ENCODE measurements at places on chromosomes 6 and 20.

GRCh38 chr6:28643017-28643740, 117.5 kb downstream of the GPX5 start:
- DNase-seq: peak; percentile 31

DNA sequence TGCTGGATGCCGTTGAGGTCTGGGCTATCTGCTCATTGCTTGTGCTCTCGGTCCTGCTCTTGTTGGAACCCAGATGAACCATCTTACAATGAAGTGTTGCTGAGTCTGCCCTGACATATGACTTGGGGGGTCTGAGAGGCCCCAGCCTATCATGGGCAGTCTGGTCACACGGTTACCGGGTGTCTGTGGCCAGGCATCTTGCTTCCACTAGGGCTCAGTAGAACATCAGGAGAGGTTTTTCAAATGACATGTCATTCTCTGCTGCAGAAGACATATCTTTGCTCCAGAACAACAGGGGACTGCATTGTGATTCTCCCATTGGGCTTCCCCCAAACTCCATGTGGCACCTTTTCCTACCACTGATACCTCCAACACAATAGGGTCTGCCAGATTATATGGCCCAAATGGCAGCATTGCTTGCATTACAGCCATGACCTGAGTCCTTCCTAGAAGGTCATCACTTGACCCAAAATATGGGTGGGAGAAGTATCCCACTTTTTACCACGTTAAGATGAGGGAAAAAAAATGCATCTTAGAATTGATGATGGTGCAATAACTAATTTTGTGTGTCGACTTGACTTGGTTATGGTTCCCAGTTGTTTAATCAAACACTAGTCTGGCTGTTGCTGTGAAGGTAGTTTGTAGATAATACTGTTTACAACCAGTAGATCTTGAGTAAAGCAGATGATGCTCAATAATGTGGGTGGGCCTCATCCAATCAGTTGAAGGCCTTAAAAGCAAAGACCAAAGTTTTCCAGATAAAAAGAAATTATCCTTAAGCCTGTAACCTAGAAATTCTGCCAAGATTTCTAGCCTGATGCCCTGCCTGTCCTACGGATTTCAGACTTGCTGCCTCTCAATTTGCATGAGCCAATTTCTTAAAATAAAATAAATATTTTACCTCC, 241.0 kb downstream of the QKI start:
- no peak for DNase-seq

DNA sequence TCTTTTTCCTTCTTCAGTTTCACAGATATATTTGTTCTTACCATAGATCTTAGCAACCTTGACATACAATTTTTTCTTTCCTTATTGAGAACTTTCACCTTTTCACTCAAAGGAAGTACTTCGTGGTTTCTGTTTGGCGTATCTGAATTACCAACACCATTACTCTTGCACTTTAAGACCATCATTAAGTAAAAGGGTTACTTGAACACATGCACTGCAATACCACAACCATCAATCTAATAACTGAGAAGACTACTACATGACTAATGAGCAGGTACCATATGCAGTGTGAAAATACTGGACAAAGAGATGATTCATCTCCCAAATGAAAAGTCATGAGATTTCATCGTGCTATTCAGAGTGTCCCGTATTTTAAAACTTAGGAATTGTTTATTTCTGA, 21.7 kb upstream of the SENP6 start:
- DNase-seq: no peak

DNA sequence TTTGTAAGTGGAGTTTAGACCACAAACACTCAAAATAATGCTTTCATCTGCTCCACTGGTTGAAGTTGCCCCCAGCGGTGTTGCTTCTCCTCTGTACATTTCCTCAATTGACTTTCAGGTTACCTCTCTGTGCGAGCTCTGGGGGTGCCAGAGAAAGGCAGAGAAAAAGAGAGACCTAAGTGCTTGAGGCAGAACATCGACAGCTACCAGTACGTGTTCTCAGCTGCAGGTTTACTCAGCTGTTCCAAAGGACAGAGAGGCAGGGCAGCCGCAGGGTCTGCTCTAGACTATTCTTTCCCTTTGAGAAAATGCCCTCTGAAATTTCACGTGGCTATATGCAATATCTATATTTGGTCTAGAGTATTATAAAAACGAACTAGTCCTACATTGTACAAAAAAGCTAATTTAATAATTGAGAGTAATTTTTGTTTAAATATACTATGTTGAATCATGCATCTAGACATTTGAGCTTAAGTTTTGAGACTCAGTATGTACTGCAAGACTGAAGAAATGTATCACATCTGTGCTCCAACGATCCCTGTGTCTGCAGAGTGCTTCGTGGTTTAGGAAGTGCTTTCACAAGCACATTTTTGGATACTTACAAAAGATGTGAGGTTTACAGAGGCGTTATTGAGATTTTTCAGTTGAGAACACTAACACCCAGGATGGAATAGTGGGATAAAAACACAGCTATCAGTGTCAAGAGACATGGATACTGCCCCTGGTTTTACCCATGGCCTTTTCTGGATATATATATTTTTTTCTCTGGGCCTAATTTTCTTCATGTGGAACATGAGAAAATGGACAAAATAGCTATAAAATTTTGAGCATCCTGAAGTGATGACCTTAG, 453.6 kb upstream of the FLRT3 start:
- DNase-seq: peak; percentile 41

DNA sequence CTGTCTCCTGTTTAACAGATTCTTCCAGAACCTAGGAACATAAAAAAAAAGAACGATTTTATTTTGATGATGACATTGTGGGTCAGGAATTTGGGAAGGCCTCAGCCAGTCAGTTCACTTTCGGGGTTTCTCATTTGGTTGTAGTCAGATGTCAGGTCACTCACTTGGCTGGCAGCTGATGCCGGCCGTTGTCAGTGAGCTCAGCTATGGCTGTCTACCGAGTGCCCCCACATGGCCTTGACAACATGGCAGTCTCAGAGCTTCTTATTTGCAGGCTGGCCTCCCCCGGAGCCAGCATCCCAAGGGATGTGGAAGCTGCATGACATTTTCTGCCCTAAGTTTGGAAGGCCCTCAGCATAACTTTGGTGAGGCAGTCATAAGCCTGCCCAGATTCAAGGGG, 11.5 kb downstream of the RNF217 start:
- DNase-seq: no peak

- DNase-seq: no peak
Observed at GRCh38 chr20:3163099-3164042, 3.7 kb upstream of the FASTKD5 start.

- DNase-seq: no peak
Observed at GRCh38 chr6:137610702-137611101, 116.5 kb upstream of the OLIG3 start.

- no peak for DNase-seq
Observed at GRCh38 chr6:130622142-130622541, 205.1 kb upstream of the SMLR1 start.

GRCh38 chr6:26412228-26412627, 10.2 kb downstream of the BTN3A1 start:
- no peak for DNase-seq

DNA sequence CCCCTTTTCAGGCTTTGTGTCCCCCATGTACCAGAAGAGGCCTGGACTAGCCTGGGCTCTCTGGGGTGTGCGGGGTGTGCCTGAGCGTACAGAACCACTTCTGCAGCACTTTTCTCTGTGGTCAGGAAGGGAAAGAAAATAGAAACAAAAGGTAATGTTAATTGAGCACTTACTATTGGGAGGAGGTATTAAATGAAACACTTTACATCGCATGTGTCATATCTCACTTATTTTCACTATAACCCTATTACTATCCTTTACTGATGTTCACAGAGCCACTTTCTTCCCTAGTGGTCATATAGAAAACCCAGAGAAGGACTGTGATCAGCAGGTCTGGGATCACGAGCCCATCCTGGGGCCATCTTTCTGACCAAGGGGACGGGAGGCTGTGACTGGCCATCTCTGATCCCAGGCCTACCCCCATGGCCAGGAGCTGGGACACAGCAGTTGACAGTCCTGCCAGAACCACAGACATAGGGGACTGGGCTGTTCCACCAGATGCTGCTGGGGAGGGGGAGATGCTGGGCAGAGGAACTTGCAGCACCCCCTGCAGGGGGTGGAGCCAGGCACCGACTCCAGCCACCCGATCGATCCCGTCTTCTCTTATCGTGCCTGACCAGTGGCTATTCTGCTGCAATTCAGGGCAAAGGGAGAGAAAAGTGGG, 107.6 kb downstream of the VEGFA start:
- DNase-seq: no peak

GRCh38 chr6:135021310-135022049, 33.1 kb downstream of the HBS1L start:
- no peak for DNase-seq

DNA sequence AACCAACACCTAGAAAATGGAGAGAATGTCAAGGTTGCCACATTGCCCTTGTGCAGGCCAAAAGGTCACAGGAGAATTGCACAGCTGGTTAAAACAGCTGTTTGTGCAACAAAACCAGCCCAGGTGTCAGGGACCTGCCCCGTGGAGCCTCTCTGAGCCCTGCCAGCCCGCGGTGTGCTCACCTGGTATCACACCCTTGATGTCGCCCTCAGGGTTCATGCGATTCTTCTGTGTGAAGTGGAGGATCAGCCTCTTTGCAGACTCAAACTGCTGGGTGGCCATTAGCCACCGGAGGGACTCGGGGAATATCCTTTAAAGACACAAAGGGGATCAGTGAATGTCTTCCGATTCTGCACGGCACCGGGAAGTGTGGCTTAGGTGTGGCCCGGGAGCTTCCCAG, 39.2 kb downstream of the PSMG4 start:
- DNase-seq: no peak

- no peak for DNase-seq
Observed at GRCh38 chr6:110392727-110393126, 22.6 kb downstream of the DDO start.

DNA sequence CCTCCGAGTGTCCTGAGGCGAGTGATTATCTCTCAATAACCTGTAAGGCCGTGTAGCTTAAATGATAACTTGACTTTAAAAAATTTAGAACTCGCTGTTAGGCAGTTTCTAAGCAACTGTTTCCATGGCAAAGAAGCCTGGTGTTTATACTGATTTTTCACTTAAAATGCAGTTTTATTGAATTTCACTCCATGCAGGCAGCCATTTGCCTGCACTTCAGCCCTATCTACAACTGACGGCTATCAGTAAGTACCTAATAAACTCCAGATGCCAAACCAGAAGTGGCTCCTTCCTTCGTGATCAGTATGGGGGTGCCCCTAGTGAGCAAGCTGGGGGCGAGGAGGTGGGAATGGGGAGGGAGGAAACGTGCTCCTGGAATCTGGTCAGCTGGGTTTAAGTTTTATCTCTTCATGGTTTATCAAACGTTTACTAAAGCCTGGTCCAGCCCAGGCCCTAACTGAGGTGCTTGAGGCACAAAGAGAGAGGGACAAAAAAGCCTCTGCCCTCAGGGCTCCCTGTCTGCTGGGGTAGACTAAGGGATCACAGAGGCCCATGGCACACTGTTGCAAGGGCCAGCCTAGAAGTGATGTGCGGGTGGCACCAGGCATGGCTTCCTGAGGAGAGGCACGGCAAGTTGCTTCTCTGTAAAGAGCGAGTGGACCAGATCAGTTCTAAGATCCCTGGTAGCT, 45.5 kb downstream of the TTI1 start:
- no peak for DNase-seq

GRCh38 chr6:166591961-166592520, 5.6 kb upstream of the RAMACL start:
- DNase-seq: no peak

- DNase-seq: peak; percentile 21
Observed at GRCh38 chr6:2245877-2246863, 765 bp upstream of the GMDS start.

DNA sequence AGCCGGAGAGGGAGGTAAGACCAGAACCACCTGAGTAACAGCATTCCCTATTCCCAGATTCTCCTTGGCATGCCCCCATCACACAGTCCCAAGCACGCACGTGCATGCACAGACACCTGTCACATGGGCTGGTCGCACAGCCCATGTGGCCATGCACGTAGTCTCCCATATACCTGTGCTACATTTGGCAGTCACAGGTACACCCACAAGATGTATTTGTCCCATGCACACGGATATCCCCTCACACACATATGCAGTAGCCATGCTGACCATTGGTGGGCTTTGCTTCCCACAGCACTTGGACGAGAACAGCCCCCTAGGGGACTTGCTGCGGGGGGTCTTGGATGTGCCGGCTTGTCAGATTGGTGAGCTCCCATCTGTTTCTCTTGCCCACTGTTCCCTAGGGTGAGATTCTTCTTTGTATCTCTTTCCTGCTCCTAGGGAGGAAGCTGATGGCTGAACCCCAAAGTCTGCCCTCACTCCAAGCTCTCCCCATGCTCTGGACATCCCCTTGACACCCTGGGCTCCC, 31.9 kb downstream of the PLCG1 start:
- DNase-seq: no peak

GRCh38 chr6:9412951-9413559, 977.7 kb upstream of the SLC35B3 start:
- DNase-seq: no peak

DNA sequence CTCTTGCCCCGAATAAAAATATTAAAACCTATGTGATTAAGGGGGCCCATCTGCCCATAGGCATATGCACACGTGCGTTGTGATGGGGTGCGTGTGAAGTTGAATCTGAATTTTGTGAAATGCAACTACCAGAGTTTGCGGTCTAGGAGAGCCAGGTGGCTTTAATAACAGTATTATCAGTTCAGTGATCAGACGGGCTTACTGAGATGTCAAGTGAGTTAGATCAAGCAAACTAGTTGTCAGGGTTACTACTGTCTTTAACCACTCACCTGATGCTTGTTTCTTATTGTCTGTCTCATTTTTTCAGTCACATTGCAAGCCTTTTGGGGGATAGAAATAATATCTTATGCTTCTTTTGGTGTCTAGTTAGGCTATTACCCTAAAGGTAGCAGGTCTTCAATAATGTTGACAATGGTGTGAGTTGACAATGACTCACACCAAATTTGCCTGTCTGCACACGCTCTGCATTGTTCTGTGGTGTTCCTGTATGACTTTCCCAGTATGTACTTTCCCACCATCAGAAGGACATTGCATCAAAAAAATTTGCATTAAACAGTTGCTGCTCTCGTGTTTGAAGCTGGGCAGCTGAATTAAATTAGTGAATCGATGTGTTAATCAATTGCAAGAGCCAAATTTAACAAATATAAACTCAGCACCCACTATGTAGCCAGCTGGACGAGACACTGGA, 103.1 kb upstream of the NAA20 start:
- no peak for DNase-seq

DNA sequence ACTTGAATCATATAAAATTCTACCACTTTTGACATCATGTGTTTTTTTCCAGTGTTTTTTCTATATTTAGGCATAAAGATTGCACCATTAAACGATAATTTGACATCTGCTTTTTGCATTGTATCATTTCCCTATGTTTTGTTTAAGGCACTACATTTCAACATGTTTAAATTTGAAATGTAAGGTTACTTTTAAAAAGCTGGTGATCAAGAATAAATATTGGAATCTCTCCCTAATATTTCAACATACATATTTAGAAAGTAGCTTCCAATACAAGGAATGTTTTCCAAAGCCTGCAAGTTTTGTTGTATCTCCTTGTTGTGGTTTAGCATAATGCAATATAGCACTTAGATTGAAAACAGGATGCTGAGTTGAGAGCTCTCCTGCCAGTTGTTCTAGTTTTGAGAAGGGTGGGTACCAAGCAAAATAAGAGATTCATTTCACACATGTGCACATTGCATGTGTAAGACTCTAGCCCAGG, 76.5 kb downstream of the SYNJ2 start:
- no peak for DNase-seq

All from AG08395 (cell line).